ENCODE measurements at places on chromosomes 1 and 21. TPM values are rescaled to one million over a fixed set of nuclear protein-coding genes. Genes with fewer than 3 reads are reported as not detected.

DNA sequence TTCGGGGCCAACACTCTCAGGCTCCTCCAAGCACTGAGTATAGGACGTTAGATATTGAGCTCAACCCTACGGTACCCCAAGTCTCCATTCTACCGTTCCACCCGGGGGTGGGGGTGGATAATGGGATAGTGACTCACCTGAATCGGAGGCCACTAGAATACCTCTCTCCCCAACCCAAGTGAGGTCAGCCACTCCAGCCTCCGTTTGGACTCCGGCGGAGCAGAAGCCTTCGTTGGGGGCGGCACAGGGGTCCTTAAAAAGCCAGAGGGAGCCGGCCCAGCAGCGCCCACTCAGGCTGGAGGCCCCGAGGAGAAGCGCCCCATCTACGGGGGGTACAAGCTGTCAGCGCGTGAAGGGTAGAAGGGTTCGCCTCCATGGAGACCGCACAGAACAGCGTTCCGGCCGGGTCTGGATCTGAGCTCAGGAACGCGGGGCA, 556 bp downstream of the WDR77 start:
- peak overlapping the region; percentile 81 for H3K4me3 ChIP-seq
- H3K27me3 ChIP-seq: no peaks in the 10 kb centered on the region
- H3K27ac ChIP-seq: peak overlapping the region; percentile 85
- no peaks in the 10 kb centered on the region for H3K36me3 ChIP-seq

DNA sequence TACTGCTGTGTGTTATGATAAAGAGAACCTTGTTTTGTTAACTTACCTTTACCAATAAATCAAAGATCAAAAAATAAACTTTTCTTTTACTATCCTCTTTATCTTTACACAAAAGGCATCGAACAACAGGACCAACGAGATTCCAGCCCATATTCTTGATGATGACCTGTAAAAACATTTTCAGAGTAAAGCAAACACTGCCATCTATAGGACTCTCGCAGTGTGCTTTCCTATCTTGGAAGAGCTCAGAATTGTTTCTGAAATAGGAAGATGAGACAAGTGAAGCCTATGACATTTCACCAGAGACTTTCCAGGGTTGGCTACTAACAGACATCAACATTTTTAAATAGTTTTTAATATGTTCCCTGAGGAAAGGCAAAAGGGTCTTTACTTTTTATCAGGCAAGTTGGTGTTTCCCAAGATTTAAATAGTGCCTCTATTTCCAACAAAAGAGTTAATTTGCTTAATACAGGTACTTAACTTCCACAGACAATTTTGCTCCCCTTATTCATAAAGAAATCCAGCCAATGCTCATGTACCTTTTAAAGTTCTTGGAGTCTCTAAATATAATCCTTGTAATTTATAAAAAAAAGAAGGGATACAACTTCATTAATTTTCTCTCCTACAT, 7.3 kb downstream of the GLMN start:
- no peaks in the 10 kb centered on the region for H3K4me1 ChIP-seq
- no peak for DNase-seq
- H3K36me3 ChIP-seq: no peaks in the 10 kb centered on the region
- H3K4me3 ChIP-seq: no peak overlapping the region
- H3K27me3 ChIP-seq: no peaks in the 10 kb centered on the region

GRCh38 chr1:154865442-154866256, 4.4 kb downstream of the KCNN3 start:
- no peaks in the 10 kb centered on the region for H3K4me1 ChIP-seq
- peaks cover 23% of the 10 kb centered on the region for H3K27me3 ChIP-seq
- H3K36me3 ChIP-seq: no peaks in the 10 kb centered on the region
- no peak overlapping the region for H3K4me3 ChIP-seq
- no peak for DNase-seq
- H3K27ac ChIP-seq: no peak overlapping the region

CYP4B1 gene
- total RNA-seq: 74.1 TPM

RORC gene
- 48.6 TPM for total RNA-seq

DNA sequence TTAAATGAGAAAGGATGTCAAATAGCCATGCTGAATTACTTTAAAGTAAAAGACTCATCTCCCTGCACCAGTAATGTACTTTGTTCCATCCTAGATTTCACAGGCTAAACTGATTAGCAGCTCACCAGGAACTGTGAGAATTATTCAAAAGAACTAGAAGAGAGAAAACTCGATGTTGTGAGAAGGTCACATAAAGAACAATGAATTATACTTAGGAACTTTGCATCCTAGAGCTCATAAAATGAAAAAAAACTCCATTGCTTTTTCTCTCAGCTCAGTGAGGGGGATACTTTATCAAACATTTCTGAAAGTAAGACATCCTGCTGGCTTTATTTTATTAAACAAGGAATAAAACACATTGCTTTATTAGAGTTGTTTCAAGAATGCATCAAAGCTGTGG, 278.5 kb downstream of the MRPL39 start:
- H3K4me1 ChIP-seq: no peaks in the 10 kb centered on the region
- no peak for DNase-seq
- H3K36me3 ChIP-seq: no peaks in the 10 kb centered on the region
- H3K27ac ChIP-seq: no peak overlapping the region
- H3K4me3 ChIP-seq: no peak overlapping the region

KPNA6 gene
- 40.6 TPM for total RNA-seq

GRCh38 chr21:19268686-19269085, 865.1 kb upstream of the TMPRSS15 start:
- no peak for DNase-seq
- H3K36me3 ChIP-seq: no peaks in the 10 kb centered on the region
- H3K4me3 ChIP-seq: no peak overlapping the region
- H3K4me1 ChIP-seq: no peaks in the 10 kb centered on the region
- H3K27me3 ChIP-seq: no peaks in the 10 kb centered on the region
- no peak overlapping the region for H3K27ac ChIP-seq

DNA sequence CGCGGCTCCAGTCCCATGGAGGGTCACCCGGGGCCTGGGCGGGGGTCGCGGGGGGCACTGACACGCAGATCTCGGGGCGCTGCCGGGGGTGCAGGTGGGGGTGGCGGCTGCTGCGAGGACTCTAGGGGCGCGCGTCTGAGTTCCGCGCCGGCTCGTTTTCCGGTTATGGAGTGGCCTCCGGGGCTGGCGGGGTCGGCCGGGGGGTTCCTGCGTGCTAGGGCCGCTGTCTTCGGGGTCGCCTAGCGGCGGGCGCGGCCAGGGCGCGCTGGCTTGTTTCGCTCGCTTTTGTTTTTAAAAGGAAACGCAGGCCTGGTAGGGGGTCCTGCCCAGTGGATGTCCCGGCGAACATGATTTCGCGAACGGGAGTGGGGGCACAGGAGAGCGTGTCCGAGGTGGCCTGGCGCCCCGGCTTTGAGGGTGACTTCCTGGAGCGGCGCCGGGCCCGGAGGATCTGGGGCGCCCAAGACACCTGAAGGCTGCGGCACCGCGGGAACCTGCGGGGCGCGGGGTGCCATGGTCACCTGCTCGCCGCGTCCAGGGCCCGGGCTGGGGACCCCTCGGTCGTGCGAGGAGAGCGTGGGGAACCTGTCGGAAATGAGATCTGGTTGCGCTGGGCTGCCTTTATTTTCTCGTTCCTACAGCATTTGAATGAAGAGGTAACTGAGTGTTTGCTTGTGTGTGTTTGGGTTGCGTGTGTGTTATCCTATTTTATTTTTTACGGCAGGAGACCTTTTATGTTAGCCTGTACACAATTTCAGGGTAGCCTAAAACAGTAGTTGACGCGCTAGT, 618 bp downstream of the ETS2 start:
- peak overlapping the region; percentile 96 for H3K4me3 ChIP-seq
- peak overlapping the region; percentile 97 for H3K27ac ChIP-seq
- H3K4me1 ChIP-seq: no peaks in the 10 kb centered on the region
- no peaks in the 10 kb centered on the region for H3K27me3 ChIP-seq
- DNase-seq: no peak
- H3K36me3 ChIP-seq: no peaks in the 10 kb centered on the region

GRCh38 chr1:52741259-52741658, 15.0 kb downstream of the ZYG11B start:
- H3K36me3 ChIP-seq: no peaks in the 10 kb centered on the region
- no peak overlapping the region for H3K4me3 ChIP-seq
- no peaks in the 10 kb centered on the region for H3K4me1 ChIP-seq
- no peak overlapping the region for H3K27ac ChIP-seq
- H3K27me3 ChIP-seq: no peaks in the 10 kb centered on the region

CSF3R gene
- 28.8 TPM for total RNA-seq

DNA sequence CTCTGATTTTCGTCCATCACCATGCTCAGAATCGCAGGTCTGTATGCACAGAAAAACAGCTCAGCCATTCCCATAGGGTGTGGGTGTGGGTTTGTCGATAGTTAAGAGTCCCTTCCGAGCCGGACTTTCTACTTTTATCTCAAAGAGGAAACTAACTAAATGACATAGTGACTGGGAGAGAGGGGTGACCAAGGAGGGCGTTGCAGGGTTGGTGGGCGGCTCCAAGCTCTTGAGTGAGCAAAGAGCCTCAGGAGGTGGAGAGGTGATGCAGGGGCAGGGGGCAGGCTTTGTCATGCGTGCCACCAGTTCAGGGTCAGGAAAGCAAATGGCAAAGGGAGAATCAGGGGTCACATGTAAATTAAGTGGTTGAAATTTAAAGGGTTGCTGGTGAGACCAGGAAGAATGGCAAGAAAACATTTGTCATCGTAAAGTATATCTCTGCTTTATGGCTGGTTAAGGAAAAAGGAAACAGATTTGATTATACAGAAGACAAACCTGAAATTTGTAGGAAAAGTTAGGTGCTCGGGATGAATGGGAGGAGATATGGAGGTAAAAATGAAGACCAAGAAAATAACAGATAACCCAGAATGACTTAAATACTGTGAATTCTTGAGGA, 249.0 kb downstream of the SETD4 start:
- H3K36me3 ChIP-seq: no peaks in the 10 kb centered on the region
- H3K27ac ChIP-seq: no peak overlapping the region
- no peak overlapping the region for H3K4me3 ChIP-seq
- DNase-seq: no peak
- no peaks in the 10 kb centered on the region for H3K27me3 ChIP-seq

DNA sequence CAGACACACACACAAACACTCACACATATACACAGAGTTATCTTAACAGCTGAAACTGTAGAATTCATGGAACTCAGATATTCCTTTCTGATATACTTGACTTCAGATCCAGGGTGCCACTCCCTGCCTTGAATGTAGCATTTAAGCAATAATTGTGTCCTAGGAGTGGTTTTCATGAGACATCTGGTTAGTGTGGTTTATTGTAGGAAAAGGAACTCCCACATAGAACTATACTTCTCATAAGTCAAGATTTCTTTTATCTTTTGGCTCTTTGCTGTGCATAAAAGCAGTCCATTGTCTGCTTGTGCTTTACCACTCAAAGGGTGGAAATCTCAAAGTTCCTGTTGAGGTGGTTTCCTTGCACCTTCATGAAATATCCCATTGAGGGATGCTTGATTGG, 272.6 kb upstream of the SGIP1 start:
- no peaks in the 10 kb centered on the region for H3K27me3 ChIP-seq
- DNase-seq: no peak
- peak overlapping the region; percentile 61 for H3K27ac ChIP-seq
- H3K36me3 ChIP-seq: no peaks in the 10 kb centered on the region

- H3K27ac ChIP-seq: no peak overlapping the region
- DNase-seq: no peak
- H3K36me3 ChIP-seq: no peaks in the 10 kb centered on the region
- H3K4me1 ChIP-seq: no peaks in the 10 kb centered on the region
Measured at GRCh38 chr1:160544647-160545046, 21.6 kb upstream of the SLAMF6 start.

GRCh38 chr21:42681296-42682206, 28.1 kb downstream of the PDE9A start:
- no peaks in the 10 kb centered on the region for H3K27me3 ChIP-seq
- no peaks in the 10 kb centered on the region for H3K36me3 ChIP-seq
- H3K4me3 ChIP-seq: no peak overlapping the region
- DNase-seq: no peak

DNA sequence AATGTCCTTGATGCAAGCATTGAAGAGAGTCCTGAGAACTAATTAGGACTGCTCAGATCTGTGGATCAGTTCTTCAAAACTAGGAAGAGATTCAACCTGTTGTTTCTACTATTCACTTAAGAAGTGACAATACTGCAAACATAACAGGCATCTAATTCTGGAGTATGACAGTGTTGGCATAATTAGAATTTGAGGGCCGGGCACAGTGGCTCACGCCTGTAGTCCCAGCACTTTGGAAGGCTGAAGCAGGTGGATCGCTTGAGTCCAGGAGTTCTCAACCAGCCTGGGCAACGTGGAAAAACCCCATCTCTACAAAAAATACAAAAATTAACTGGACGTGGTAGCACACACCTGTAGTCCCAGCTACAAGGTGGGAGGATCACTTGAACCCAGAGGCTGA, 8.0 kb upstream of the FOXJ3 start:
- H3K27me3 ChIP-seq: no peaks in the 10 kb centered on the region
- no peaks in the 10 kb centered on the region for H3K36me3 ChIP-seq
- H3K27ac ChIP-seq: no peak overlapping the region
- H3K4me3 ChIP-seq: no peak overlapping the region
- H3K4me1 ChIP-seq: no peaks in the 10 kb centered on the region

PPM1J gene
- total RNA-seq: 0.32 TPM

GRCh38 chr1:101410048-101410878, 173.4 kb downstream of the S1PR1 start:
- H3K4me3 ChIP-seq: no peak overlapping the region
- H3K27ac ChIP-seq: no peak overlapping the region
- no peaks in the 10 kb centered on the region for H3K4me1 ChIP-seq
- H3K36me3 ChIP-seq: no peaks in the 10 kb centered on the region

DNA sequence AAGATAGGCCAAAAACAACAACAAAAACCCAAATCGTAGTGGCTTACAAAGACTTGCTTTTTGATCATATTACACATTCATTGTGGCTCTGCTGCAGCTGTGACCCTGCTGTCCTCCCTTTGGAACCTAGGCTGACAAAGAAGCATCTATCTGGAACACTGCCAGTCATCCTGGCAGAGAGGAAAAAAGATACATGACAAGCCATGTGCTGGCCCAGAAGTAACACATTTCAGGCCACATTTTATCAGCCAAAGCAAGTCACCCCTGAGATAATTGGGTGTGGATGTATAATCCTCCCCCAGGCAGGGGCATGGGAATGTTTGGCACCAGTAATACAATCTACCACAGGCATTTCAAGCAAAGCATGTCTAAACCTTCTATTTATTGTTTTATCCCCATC, 37.2 kb upstream of the AGO1 start:
- no peaks in the 10 kb centered on the region for H3K4me1 ChIP-seq
- H3K36me3 ChIP-seq: peaks cover 3% of the 10 kb centered on the region
- H3K27me3 ChIP-seq: no peaks in the 10 kb centered on the region
- H3K27ac ChIP-seq: no peak overlapping the region
- peak; percentile 30 for DNase-seq
- no peak overlapping the region for H3K4me3 ChIP-seq

TINAGL1 gene
- 85.9 TPM for total RNA-seq

RGS7 gene
- total RNA-seq: 0.16 TPM

- no peaks in the 10 kb centered on the region for H3K4me1 ChIP-seq
- H3K27me3 ChIP-seq: no peaks in the 10 kb centered on the region
- no peak overlapping the region for H3K27ac ChIP-seq
- H3K36me3 ChIP-seq: no peaks in the 10 kb centered on the region
- H3K4me3 ChIP-seq: no peak overlapping the region
- no peak for DNase-seq
Measured at GRCh38 chr1:41122851-41123518, 101.5 kb upstream of the SLFNL1 start.

Data from breast epithelium (tissue), 4 donors.